ENCODE measurements at places on chromosomes 2 and 18.

GRCh38 chr2:101873543-101873942 is 118.2 kb upstream of the IL1R2 start:
- DNase-seq, result no peak

DNA sequence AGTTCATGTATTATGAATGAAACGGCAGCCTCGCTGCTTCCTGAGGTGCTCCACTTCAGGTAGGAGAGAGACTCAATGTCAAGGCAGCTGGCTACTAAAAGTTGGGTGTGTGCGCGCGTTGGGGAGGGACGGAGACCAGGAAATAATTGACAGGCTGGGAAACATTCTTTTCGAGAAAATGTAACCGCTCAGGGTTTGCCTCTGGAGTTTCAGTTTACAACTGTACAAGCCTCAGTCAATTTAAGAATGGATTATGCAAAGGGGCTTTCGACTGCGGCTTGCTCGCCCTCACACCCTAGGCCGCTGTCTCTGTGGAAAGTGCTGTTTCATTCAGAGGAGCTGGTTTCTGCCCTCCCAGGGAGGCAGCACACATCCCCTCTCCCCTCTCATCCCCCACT is 4.4 kb upstream of the SPRED2 start:
- no peak for DNase-seq

DNA sequence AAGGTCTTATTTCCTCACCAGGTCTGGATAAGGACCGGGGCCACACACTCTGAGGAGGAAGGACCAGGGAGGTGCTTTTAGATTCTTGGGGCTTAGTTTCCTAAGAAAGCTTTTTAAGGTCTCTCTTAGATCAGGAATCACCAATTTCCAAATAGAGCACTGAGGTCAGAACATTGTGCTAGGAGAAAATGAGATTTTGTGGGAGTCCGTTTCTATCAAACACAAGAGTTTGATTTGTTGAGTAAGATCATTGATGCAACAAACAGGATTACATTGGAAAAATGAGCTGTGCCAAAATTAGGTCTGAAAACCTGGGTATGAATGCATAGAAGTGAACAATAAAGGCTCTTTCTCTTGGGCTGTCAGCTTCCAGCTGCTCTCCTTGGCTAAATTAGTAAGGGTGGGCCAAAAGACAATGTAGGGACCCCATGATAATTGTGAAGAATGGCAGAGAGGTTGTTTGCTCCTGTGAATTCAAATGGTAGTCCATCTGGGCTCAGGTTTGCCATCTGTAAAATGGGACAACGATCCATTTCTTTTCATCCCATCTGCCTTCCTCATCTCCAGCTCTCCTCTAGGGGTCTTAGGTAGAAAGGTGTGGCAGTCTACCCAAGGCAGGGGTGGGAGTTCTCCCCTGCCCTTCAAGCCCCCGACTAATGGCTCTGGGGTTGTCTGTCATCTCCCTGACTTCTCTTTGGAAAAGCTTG is 20.0 kb downstream of the IGFBP2 start:
- no peak for DNase-seq

- no peak for DNase-seq
Measured at GRCh38 chr2:239601201-239601851, 200.5 kb upstream of the HDAC4 start.

DNA sequence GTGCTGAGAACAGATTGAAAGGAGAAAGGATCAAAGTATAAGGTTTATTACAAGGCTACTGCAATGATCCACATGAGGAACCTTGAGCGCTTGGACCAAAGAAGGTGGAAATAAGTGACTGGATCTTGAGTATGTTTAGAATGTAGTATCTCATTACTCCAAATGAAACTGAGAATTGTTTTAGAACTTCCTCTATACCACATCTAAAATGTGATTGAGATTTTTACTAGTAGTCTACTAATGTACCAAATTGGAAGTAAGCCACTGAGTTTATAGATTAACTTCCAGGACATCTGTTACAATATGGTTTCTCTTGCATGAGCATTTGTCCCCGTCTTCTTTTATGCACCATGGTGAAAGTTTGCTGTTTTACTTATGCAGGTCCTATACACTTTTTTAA is 300.5 kb downstream of the SUCLG1 start:
- DNase-seq, result no peak

- no peak for DNase-seq
Measured at GRCh38 chr2:175854129-175854528, 147.9 kb downstream of the LNPK start.

DNA sequence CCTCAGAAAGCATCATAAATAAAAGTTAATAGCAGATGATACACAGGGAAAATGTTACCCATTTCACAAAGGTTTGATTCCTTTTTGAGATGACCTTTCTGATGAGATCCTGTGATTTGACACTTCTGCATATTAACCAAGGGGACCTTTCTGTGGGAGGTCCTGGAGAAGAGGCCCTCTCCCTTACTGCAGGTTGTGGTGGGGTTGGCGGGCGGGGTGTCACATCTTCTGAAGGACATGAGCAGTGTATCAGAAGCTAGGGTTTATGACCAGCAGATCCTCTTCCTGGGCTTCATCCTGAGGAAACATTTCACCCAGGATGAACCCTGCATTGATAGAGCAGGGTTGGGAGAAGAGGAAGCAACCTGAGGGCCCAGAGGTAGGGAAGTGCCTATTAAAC is 37.2 kb upstream of the SCLY start:
- DNase-seq, result no peak

- no peak for DNase-seq
Measured at GRCh38 chr2:7835693-7836680, 845.9 kb upstream of the ID2 start.

GRCh38 chr2:158205215-158205614 is 103.5 kb downstream of the UPP2 start:
- DNase-seq, result no peak

- DNase-seq, result no peak
Measured at GRCh38 chr2:18067588-18068384, 189.3 kb downstream of the KCNS3 start.

DNA sequence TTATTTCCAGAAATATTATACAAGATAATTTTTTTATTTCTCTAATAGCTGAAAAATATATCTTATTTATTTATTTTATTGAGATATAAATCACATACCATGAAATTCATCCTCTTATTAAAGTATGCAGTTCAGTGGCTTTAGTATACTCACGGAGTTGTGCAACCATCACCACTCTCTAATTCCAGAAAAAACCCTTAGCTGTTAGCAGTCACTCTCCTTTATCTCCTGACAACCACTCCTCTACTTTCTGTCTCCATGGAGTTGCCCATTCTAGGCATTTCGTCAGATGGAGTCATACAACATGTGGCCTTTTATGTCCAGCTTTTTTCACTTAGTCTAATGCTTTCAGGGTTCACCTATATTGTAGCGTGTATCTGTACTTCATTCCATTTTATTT is 66.5 kb downstream of the TCF7L1 start:
- no peak for DNase-seq

DNA sequence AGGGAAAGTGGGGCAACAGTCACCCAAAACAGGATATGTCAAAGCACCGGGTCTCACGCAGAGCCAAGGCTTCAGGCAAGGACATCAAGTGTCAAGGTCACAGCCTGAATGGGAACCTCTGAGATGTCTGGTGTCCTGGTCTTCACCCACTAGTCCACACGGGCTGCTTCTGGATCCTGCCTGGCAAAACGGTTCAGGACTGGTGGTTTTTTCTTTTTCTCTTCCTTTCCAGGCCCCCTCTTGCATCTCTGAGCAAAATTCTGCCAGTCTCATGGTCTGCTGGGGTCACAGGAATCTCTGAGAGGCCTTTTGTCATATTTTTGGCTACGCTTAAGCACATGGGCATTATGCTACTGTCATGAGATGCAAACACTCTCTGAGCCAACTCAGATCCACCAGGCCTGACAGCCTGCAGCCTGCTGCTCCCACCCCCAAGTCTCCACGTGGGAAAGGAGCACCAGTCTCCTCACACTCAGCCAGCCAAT is 518.2 kb upstream of the ZEB2 start:
- DNase-seq, result peak; percentile 7

DNA sequence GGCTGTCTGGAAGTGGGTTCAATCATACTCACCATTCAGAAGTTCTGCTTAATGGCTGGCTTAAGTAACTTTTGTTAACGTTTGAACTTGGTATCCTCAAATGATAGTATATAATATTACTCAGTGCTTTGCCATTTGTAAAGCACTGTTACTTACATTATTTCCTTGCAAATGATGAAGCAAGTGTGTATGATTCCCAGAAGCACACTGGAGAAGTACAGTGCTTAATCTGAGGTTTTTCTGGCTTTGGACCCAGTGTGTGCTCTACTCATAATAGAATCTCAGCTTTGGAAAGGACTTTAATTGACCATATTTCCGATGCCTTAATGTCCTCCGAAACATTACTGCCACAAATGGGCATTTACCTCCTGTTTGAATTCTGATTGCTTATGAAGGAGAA is 63.3 kb downstream of the MAP3K20 start:
- no peak for DNase-seq

DNA sequence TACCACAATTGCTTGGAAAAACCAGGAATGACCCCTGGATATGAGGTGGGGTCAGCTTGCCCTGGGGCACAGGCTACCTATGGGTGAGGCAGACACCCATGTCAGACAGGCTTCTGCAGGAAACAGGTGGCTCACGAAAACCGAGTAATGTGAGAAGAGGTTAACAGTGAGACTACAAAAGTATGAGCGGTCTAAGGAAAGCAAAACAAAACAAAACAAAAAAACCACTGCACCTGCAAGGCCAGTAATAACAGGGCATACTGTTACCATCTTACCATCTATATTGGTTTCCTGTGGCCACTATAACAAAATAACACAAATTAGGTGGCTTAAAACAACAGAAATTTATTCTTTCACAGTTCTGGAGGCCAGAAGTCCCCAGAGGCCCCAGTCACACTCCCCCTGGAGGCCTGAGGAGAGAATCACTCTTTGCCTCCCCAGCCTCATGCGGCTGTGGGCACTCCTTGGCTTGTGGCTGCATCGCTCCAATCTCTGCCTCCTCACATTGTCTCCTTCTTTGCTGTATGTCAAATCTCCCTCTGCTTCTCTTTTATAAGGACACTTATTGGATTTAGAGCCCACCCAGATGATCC is 86.6 kb upstream of the EPC2 start:
- no peak for DNase-seq

GRCh38 chr2:182428476-182428875 is 1.6 kb upstream of the PDE1A start:
- DNase-seq, result no peak

GRCh38 chr2:163593982-163594381 is 141.8 kb downstream of the FIGN start:
- no peak for DNase-seq

DNA sequence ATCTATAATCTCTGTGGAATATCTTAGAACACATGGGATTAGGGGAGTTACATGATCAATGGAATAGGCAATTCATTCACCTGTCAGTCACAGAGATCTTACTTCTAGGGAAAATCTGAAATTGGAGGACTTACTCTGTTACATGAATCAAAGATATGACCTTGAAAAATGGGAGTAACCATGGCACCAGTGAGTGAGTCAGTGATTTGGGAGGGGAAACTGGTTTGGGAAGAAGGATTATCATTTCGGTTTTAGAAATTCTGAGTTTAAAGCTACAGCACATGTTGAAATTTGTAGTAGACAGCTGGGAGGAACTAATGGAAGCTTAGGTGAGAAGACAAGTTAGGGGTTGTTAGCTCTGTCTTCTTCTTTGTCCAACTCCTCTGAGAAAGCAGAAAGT is 153.7 kb downstream of the CAMKMT start:
- DNase-seq, result no peak

DNA sequence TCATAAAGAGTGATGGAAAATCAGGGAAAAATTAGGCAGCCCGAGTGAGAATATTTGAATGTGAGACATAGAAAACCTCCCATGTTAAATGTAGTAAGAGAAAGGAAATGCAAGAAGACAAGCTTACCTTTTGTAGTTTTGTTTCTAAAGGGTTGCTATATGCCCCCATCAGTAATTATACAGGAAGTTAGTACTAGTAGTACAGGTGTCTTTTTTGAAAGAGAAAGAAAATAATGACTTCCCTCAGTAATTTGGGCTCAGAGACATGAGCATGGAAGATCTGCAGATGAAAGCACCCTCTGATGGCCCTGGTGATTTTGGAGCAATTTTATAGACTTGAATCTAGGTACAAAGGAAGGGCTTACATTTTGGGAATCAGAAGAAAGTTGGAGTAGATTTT is 80.8 kb downstream of the RHBDD1 start:
- no peak for DNase-seq

DNA sequence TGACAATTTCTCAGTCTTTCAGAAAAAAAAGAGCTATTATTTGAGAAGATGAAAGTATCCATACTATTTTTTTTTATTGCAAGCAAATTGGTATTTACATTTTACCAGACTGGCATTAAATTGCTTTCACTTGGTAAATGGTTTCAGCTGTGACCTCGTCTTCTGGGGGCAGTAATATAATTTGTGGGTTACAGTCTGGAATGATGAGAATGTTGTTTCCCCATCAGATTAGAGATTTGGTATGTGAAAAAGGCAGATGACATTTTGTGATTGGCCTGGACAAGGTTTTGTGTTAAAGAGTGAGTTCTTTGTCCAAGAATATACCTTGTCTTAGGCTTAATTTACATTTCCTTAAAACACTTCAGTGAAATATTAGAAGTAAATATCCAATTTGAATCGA is 390.1 kb upstream of the ST6GAL2 start:
- DNase-seq, result no peak

GRCh38 chr2:187586011-187586641 is 31.9 kb upstream of the TFPI start:
- DNase-seq, result no peak

GRCh38 chr2:157764386-157764785 is 111.7 kb downstream of the ACVR1 start:
- DNase-seq, result no peak

GRCh38 chr2:229261599-229261998 is 9.5 kb downstream of the PID1 start:
- no peak for DNase-seq

DNA sequence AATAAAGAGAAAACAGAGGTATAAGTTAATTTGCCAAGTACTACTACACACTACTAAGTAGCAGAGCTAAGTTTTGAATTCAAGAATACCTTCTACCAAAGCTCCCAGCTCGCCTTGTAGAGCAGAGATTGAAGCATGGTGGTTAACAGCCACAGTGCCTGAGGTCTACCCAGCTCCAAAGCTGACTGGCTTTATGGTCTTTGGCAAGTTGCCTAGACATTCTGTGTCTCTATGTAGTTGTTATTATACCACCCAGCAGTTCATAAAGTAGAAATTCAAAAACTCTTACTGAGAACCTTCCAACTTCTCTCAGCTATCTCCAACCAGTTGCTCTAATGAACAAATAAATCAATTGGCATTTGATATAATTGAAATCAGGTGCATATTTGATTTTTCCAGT is 87.8 kb downstream of the PDE11A start:
- DNase-seq, result no peak

GRCh38 chr18:66874375-66874774 is 270.5 kb upstream of the CDH19 start:
- DNase-seq, result no peak
